ENCODE measurements at places on chromosomes 5 and 9.

- DNase-seq = no peak
Observed at GRCh38 chr5:148760945-148761638, 65.3 kb upstream of the ADRB2 start.

DNA sequence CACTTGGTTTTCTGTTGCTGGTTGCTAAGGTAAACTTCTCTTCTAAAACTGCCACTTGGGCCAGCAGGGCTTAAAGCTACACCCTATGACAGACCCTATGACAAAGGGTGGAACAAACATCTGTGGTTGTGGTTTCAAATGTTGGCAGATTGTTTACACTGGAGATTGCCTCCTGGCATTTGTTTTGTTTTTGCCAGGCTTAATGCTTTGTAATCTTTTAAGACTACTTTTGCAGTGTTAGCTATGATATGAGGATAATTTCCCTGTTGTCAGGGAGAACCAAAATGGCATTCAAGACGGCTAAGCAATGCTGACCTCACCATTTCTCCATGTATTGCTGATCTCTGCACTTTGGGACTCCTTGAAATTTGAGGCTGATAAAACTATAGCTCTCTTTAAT is 50.3 kb downstream of the MAMDC2 start:
- DNase-seq = no peak

GRCh38 chr9:27520986-27521385 is 3.1 kb upstream of the IFNK start:
- DNase-seq = no peak

- no peak for DNase-seq
Observed at GRCh38 chr9:100351508-100351907, 1.2 kb downstream of the TEX10 start.

DNA sequence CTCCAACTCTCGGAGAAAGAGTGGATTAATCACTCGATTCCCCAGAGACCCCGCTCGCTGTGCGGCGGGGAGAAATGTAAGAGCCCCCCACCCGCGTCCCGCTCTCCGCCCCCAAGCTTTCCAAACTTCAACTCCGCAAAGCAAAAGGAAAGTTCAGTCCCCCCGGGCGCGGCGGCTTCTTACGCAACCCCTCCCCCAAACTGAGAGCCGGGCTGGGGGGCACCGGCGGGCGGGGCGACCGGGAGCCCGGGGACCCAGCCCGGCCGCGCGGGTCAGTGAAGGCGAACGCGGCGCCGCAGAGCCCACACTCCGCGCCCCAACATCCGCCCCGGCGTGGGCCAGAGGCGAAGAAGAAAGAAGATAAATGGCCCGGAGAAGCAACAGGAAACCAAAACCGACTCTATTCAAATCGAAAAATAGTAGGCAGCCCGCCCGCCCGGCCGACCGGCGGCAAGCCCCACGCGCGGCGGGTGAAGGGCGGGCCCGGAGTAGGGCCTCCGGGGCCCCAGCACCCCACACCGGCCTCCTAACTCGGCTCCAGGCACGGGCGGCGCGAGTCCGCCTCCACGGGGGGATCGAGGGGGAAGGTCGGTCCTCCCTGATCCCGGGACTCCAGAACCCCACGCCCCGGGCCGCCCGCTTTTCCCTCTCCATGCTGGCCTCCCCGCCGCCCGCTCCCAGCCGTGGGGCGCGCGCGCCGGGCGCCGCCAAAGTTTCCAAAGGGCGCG is 720 bp downstream of the NOTCH1 start:
- DNase-seq = no peak

DNA sequence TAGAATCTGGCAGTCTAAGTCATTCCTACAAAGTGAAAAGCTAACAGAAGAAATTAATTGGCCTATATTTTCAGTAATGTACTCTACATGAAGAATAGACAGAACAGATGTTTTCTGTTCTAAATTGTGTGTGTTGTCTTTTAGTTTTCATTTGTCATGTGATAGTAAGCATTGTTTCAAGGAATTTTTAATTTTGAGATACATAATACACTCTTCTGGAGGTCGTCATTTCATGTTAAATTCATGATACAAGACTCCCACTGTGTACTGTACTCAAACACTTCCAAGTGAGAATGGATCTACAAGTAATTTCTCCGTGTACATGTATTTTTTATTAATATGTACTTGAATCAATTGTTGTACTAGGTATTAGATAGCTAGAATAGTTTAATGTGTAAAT is 1522.9 kb downstream of the MAT2B start:
- DNase-seq = no peak

- no peak for DNase-seq
Observed at GRCh38 chr5:138000102-138000723, 32.7 kb downstream of the FAM13B start.

GRCh38 chr5:157562111-157562581 is 13.4 kb downstream of the ADAM19 start:
- no peak for DNase-seq

DNA sequence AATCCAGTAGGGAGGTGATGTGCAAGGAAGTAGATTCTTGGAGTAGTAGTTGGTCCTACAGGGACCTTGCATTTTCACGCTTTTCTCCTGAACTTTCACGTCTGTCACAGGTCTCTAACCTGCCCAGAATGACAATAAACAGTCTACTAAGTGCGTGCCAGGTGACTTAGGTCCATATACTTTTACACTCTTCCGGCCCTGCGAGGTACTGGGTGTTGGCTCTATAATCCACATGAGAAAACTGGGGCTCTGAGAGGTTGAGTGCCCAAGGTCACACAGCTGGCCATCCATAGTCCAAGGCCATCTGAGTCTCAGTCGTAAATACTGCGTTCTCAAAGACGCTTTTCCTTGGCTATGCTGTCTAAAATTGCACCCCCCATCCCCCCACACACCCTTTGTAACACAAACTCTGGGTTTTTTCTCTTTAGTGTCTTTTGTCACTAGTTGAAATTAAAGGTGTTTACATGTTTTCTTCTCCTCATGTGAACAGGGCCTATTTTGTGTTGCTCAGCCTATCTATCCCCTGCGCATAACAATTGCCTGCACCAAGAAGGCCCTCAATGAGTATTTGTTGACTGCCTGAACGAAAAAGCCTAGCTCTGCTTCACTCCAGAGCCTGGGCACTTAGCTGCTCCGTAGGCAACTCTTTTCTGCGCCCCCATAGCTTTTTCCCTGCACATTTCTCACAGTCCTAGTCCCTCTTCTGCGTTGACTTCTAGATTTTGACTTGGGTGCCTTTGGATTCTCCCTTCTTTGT is 943 bp downstream of the SFXN1 start:
- no peak for DNase-seq

DNA sequence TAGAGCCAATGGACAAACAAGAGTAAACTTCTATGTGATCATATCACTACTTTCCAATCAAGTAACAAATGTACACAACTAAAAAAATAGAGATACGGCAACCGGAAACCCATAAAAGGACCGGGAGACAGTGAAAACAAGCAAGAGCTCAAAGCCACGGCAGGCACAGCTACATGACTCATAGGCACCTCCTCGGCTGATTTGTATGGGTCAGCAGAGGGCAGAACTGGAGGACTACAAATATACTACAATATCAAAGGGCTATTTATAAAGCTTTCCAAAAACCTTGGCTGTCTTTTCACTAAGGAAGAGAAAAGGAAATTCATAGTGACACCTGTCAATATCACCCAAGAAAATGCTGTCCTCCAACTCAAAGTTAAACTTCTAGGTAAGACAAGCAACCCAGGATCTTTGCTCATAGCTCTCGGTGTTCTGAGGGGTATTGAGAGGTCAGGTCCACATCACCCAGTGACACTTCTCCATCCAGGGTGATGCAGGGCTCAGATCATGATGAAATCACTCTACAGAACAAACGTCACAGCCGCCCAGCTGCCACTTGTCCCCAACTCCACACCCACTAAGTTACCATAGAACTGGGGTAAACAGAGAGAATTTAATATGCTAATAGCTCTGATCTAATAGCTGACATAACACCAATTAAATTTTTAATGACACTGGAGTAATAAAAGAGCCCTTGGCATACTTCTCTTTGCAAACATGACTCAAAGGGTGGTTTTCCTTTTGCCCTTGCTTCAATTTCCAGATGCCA is 41.3 kb downstream of the PFDN1 start:
- DNase-seq = no peak

GRCh38 chr9:111167341-111167740 is 129.1 kb upstream of the LPAR1 start:
- no peak for DNase-seq

DNA sequence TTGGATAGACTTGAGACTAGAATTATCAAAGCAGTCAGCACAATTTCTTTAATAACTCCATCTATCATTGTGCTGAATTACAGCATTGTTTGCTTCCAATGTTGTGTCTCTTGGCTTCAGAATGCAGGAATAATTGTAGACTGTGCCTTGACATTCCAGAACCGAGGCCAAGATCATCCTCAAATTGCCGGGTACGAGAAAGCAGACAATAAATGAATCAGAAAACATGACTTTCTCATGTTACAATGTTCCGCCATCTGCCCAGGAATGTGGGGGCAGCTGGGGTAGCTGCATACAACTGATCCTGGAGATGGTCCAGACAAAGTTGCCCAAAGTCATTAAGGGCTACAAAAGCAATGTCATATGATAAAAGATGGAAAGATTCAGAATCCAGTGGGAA is 206.2 kb upstream of the SGCD start:
- DNase-seq = no peak

Data from activated naive CD8-positive, alpha-beta T cell treated with anti-CD3 and anti-CD28 coated beads, Interleukin-2, amount 50 U/mL, for 16 hours (primary cell).